Activated CD8-positive, alpha-beta memory T cell treated with anti-CD3 and anti-CD28 coated beads, Interleukin-2, amount 50 U/mL, for 4 hours (primary cell): ENCODE measurements at places on chromosomes 6 and 20.

DNA sequence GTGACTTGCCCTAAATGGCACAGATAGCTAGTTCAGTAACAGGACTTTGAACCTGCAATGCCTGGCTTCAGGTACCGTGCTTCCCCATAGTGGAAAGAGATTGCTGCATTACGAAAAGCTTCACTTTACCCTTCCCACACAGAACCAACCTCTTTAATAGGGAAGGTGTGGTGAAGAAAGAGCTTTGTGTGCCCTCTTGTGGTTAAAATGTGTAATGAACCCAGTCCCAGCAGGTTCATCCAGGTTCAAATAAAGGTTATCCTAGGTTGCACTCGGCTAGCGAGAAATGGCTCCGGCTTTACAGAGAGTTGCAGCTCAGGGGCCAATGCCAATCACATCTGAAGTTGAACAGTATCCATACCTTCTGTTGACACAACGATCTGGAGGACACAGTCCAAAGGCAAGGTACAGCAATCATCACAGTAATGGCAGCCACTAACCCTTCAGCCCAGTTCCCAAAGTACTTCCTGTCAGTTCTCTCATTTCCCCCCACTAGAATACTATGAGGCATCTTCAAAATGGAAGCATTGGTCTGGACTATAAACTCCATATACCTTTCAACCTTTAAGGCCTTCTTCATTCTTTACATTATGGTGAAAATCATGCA is 3.0 kb downstream of the DEFB115 start:
- DNase-seq, result no peak

DNA sequence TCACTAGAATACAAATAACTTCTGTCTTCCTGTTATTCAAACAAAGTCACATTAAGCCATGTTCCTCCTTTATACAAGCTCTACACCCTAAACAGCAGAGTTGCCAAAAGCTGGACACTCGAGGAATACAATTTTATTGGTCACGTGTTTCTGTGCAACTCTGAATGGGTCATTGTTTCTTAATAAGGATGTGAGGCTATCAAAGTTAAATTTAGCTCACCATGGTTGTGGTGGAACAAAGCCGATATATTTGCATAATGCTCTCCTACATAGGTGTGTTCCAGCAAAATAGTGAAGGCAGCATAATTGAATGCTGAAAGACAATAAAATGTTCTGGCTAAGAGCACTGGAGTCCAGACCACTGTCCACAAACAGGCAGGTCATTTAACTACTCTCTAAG is 36.9 kb upstream of the CD2AP start:
- no peak for DNase-seq

- no peak for DNase-seq
These were observed 30.1 kb downstream of the DUSP22 start for GRCh38 chr6:322259-322930.

GRCh38 chr6:28929887-28930620 is 6.3 kb upstream of the TRIM27 start:
- DNase-seq, result no peak

GRCh38 chr6:27755768-27756167 is 156.4 kb downstream of the OR2B2 start:
- DNase-seq, result no peak

- no peak for DNase-seq
These were observed 618.8 kb upstream of the POU3F2 start for GRCh38 chr6:98215531-98215930.

- no peak for DNase-seq
These were observed 5.9 kb upstream of the BPI start for GRCh38 chr20:38297916-38298674.

DNA sequence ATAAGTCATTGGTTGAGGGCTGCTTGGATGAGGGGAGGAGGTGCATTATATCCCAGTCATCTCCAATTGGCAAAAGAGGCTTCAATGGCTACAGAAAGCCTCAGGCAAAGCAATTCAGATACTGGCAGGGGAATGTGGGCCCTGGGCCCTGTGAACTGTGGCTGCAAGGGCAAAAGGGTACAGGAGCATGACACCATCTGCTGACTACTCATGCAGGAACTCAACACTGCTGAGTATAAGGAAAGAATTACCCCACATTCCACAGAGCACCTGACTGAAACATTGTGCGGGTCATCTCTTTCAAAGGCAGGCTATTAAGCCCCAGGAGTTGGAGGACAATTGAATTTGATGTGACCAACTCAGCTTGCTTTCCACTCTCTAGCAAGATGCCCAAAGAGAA is 92.1 kb upstream of the SPTLC3 start:
- DNase-seq, result no peak
